ENCODE measurements at places on chromosomes 5 and 9.

- peak; percentile 66 for DNase-seq
Measured at GRCh38 chr9:127589955-127590370, 22.1 kb upstream of the STXBP1 start.

DNA sequence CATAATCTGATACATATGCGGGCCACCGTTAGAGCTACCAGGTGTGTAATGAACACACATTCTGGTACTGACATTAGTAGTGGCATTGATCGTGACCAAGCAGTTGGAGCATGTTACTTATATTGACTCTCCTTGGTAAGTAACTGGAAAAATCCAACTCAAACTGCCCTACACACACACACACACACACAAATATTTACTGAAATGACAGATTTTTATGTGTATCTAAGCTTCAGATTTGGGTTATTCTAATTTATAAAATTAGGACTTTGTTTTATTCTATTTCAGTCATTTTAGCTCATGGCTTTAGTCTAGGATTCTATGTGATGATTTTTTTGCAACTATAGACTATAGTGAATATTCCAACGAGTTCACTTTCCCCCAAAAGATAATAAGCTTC is 1280.2 kb upstream of the ACO1 start:
- DNase-seq, result no peak

DNA sequence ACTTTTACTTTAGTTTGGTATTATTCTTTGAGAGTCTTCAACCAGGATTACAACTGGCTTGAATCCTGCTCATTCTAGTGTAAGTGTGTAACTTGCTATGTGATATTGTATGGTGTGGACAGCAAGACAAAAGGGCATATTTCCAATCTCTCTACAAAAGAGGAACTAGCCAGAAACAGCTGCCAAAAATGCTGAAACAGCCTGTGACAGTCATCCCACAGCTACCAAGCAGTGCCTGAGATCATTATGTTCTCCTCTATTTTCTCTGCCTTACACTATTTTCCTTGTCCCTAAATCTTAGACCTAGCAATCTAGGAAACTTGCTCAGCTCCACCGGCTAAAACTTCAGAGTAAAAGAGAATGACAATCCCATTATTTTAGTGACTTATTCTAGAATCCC is 42.8 kb downstream of the WDR41 start:
- DNase-seq, result no peak

DNA sequence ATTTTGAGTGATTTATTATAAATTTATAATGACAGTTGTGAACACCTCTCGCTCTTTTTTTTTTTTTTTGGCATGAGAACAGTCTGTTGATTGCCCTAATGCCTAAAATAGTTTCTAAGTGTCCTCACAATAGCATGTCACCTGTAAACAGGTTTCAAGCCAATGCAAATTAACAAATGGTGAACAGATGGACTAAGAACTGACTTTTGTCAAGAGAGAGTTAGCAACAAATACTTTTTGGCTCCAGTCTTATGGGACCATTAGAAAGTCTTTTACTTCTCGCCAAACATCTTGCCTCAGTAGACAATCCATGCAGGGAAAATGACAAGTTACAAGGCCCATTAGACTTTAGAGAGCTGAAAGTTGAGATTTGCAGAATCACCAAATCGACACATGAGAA is 67.8 kb downstream of the MED27 start:
- no peak for DNase-seq
